GM23248 (cell line): ENCODE measurements at places on chromosomes 6 and 20. TPM values are rescaled to one million over a fixed set of nuclear protein-coding genes. Genes with fewer than 3 reads are reported as not detected.

UFL1 gene
- 25.2 and 25.9 TPM in 2 replicates for total RNA-seq

IRF4 gene
- total RNA-seq = not detected in 2 replicates

RIPPLY2 gene
- not detected in 2 replicates for total RNA-seq

PPP1R16B gene
- not detected in 2 replicates for total RNA-seq

TRIM31 gene
- total RNA-seq = not detected in 2 replicates

METTL24 gene
- not detected in 2 replicates for total RNA-seq

WFDC10B gene
- not detected in 2 replicates for total RNA-seq

SLC17A1 gene
- not detected in 2 replicates for total RNA-seq

PHACTR1 gene
- 0.25 and 3.2 TPM in 2 replicates for total RNA-seq

OR2J3 gene
- not detected in 2 replicates for total RNA-seq

LY6G6C gene
- total RNA-seq = not detected in 2 replicates

GRCh38 chr6:63486196-63486595 lies 86.1 kb upstream of the LOC128125822 start:
- no peak for DNase-seq

DNA sequence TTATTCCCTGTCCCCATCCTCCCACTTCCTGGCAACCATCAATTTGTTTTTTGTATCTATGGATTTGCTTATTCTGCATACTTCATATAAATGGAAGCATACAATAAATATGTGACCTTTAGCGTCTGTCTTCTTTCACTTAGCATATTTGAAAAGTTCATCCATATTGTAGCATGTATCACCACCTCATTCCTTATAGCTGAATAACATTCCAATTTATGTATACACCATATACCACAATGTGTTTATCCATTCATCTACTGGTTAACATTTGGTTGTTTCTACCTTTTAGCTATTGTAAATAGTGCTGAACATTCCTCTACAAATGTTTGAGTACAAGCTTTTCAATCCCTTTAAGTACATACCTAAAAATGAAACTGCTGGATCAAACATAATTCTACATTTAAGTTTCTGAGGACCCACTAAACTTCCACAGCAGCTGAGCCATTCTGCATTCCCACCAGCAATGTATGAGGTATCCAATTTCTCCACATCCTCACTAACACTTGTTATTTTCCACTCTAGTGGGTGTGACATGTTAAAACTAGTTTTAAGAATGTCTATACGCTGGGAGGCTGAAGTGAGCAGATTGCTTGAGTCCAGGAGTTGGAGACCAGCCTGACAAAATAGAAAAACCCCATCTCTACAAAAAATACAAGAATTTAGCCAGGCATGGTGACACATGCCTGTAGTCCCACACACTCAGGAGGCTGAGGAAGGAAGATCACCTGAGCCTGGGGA lies 32.9 kb downstream of the NUDT3 start:
- DNase-seq = peak; percentile 43

- no peak for DNase-seq
Observed at GRCh38 chr6:34120953-34121675, 24.8 kb downstream of the GRM4 start.

DNA sequence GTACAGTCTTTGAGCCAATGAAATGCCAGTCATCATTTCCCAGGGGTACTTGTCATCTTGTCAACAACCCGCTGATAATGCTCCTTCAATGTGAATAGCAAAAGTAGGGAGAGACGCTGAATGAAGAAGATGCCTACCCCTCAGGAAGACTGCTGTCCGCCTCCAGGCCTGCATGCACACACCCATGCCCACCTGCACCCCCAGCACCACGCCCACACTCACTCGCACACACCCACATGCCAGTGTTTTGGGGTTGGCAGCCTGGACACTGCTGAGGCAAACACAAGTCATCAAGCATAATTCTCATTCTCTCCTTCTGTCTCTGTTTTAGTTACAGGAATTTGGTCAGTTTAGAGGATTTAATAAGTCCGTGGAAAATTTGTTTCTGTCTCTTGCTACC lies 63.6 kb downstream of the SYTL3 start:
- no peak for DNase-seq

- DNase-seq = peak; percentile 95
Observed at GRCh38 chr6:131949909-131950766, 1.0 kb downstream of the CCN2 start.

DNA sequence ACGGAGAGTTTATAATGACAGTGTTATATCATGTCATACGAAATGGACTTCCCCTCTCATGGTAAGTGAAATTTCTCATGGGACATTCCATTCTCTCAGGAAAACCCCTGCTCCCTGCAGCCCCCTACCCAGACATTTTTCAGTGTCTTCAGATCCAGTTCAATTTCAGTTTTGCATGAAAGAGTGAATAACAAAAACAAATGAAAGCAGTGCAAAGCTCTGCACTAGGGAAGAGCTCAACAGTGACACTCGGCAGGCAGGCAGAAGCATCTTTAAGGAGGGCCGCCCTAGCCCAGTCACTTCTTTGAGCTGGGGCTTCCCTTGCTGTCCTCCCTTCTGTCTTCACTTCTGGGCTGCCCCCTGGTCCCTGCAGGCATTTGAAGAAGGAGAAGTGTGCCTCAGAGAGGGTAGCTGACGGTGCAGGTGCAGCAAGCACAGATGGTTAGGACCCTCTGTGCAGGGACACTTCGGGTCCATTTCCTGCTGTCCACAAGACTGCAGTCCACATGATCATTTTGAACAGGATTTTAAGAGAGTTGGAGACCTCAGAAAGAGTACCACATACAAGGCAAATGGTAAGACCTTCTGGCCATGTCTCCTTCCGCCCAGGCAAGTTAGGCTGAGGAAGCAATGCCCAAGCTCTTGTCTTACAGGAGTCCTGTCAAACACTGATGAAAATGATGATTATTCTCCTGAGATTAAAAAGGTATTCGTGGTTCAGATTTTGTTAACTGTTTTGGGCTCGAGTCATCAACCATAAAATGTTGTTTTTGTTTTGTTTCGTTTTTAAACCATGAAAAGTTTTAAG lies 5.4 kb upstream of the DUSP22 start:
- DNase-seq = no peak

DNA sequence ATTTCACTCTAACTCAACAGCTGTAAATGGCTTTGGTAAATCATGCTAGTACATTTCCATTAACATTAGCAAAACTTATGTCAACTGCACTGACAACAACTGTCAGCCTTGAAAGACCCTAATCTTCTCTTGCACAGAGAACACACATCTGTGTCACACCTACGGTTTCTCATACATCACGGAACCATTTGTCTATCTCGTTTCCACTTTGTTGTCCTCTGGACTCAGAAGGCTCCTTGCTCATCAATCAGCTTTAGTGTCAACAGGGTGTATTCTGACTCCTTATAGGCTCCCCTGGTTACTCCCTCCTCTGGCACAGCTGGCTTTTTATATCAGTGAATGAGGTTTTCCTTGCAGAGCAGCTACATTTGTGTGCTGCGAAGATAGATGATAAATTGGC lies 49.3 kb downstream of the CD83 start:
- DNase-seq = no peak

DNA sequence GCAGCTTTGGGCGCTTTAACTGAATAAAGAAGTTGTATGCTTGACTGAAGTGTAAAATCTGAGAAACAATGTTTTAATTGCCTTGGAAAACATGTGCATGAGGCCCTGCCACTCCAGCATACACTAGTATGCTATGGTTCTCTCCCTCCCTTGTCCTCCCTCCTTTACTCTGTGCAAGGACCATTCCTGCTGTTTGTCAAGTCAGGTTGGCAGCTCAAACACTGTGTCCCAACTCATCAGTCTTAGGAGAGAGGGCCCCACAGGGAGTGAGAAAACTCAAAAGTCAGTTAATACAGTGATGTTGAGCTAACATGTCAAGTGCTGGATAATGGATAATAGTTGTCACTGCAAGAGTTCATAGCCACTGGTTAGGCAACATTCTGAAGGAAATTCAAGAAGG lies 543.6 kb downstream of the GRIK2 start:
- no peak for DNase-seq

- no peak for DNase-seq
Observed at GRCh38 chr20:60063739-60064380, 105.6 kb downstream of the CDH26 start.

DNA sequence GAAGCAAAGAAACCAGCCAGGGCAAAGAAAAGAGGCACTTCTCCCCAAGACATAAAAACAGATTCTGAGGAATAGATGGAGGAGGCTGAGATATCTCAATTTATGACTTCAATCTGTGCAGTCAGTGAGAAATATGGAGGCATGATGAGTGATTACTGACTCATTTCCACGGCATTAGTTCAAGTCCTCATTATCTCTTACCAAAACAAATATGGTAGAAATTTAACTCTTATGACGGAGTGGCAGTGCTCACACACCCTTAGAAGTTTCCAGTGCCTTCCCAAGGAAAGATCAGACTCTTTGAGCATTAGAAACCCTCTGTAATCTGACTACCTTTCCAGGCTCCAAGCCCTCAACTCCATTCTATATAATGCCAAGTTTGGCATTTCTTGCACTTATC lies 364.1 kb downstream of the ARHGAP18 start:
- DNase-seq = peak; percentile 76

- no peak for DNase-seq
Observed at GRCh38 chr6:23952245-23952644, 173.8 kb upstream of the NRSN1 start.

- DNase-seq = peak; percentile 2
Observed at GRCh38 chr6:27940766-27941165, 16.3 kb upstream of the OR2B6 start.
